Cortex of kidney (tissue), 1 donor: ENCODE measurements at places on chromosomes 16 and 17.

DNA sequence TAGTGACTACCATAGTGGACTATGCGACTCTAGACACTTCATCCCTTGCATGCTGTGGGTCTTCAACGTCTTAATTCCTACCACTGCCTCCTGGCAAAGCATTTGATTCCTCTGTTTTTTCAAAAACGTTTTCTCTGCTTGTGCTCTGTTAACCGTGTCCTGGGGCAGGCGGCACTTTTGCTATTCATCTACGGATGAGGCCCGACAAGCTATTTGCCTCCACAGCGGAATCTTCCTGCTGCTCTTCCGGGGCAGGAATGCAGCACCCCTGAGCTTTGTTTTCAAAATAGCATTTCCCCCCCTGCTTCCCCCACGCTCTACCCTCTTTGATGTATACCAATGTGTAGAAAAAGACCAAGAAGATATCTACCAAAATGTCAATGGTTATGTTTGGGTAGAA is 39.8 kb upstream of the METTL16 start:
- no peak for DNase-seq

- no peak for DNase-seq
Observed at GRCh38 chr17:78365561-78366108, 5.8 kb upstream of the SOCS3 start.

DNA sequence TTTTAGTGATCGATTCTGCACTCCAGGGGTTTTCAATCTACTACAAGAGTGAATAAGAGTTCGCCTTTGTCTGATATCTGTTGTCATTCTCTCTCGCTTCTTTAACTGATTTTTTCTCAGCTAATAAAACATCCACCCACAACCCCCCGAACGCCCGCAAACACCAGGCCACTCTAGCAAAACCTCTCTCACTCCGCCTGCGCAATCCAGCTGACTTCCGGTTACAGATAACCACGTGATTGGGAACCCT is 338 bp upstream of the RPL19 start:
- DNase-seq, result no peak

- no peak for DNase-seq
Observed at GRCh38 chr17:71024172-71024571, 854.8 kb downstream of the KCNJ2 start.

- DNase-seq, result no peak
Observed at GRCh38 chr17:52495646-52496045, 337.1 kb upstream of the CA10 start.

DNA sequence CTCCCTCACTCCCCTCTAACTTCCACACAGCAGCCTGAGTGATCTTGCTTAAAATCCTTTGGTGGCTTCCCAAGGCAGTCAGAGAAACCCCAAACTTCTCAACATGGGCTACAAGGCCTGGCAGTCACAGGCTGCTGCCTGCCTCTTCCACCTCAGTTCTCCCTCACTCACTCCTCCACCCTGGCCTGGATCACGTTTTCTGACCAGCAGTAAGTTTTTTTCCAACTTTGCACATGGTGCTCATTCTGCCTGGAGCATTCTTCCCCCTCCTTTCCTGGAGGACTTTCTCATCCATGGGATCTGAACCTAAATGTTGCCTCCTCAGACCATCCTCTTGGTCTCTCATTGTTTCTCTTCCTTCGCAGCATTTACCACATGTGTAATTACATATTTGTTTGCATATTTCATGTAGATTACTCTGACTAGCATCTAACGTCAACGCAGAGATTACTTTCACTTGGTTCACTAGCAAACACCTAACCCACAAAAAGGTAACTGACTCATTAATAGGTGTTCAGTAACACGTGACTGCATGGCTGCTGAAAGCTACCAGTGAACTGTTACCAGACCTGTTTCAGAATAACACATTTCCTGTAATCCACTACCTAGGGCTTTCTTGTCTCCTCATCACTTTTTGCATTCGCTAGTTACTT is 17.1 kb downstream of the GNA13 start:
- no peak for DNase-seq

- DNase-seq, result no peak
Observed at GRCh38 chr17:269616-270514, 82.7 kb downstream of the RPH3AL start.

- no peak for DNase-seq
Observed at GRCh38 chr17:32827227-32827626, 49.7 kb downstream of the MYO1D start.

- no peak for DNase-seq
Observed at GRCh38 chr16:86405319-86405718, 105.0 kb upstream of the FOXF1 start.

DNA sequence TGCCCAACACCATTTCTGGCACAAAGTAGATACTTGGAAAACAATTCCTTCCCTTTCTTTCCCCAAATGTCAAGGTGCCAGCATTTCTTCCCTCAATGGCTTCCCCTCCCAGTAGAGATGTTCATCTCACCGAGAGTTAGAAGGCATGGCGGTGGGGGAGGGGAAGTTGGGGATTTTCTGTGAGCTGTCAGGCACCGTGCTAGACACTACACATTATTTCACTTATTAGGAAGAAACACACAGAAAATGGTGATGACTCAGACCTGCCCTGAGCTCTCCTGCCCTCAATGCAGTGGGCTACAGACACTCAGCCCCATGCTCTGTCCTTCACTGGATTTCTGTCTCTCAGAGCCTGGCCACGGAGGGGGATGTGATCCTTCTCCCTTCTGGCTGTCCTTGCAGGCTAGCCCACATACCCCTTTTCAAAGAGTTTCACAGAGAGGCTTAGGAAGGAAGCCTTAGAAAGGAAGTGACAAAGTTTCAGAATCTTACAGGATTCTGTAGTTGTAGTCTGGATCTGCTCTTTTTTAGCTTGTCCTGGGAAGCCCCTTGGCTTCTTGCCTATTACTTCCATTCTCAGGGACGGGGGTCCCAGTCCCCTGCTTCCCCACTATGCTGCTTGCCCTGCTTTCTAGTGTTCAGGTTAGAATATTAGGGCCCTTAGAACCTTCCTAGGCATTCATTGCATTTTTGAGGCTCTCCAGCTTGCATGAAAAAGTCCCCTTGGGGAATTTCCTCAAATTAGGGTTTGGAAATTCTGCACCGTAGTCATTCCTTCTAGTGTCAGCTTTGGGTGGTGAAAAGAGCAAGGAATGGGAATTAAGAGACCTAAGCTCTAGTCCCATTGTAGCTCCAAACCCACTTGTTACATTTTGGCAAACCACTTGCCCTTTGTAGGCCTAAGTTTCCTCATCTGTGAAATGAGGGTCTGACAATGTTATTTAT is 12.2 kb upstream of the CCL5 start:
- DNase-seq, result no peak
